DMS 273 treated with DMSO at 0.1 percent for 48 hours (cell line): ENCODE measurements at places on chromosomes 7 and 10.

DNA sequence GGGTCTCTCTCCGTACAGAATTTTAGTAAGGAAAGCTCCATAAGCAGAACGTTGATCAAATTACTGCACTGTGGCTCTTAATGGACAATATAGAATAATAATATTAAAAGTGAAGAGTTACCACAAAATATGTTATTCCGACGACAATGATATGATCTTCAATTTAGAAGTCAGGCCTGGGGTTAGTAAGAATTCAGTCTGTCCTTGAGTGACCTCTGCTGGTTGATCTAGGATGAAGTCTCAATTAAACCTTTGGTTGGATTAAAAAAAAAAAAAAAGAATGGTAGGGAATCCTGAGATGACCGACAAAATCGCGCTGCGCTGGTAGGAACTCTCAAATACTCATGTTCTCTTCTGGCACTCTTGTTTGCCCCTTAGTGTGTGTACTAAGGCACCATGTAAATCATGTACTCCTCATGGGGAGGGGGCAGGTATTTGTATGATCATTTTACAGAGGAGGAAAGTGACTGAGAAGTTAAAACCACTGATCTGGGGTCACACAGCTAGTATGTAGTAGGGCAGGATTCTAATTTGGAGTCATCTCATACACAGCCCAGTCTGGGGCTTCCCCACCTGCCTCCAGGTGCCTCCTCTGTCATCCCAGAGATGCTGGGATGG is 161.3 kb upstream of the NPVF start:
- DNase-seq = peak; percentile 58

- peak; percentile 84 for DNase-seq
Measured at GRCh38 chr7:130430841-130431666, 9.8 kb downstream of the CEP41 start.

- no peak for DNase-seq
Measured at GRCh38 chr10:30472414-30473155, 38.6 kb downstream of the MAP3K8 start.

- DNase-seq = no peak
Measured at GRCh38 chr10:92699518-92700381, 10.0 kb downstream of the HHEX start.

- DNase-seq = no peak
Measured at GRCh38 chr7:30846378-30846777, 65.3 kb upstream of the AQP1 start.

- no peak for DNase-seq
Measured at GRCh38 chr7:128405471-128406313, 4.1 kb downstream of the IMPDH1 start.

DNA sequence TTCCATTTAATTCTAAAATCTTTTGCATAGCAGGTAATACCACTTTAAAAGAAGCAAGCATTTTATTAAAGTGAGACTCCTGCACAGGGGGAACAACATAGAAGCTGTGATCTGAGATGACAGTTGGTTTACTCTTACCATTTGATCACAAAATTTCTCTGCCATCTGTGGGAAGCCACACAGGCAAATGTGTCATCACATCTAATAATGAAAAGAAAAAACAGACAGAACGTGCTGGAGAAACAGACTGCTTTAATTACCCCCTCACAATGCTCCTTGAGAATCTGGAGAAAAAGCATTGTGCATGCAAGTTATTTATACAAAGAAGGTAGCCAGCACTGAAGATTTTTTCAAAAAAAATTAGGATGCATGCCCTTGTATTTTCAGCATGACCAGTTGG is 165.2 kb upstream of the PTER start:
- DNase-seq = no peak

- no peak for DNase-seq
Measured at GRCh38 chr7:17038160-17038782, 156.5 kb upstream of the AGR3 start.

GRCh38 chr10:81068460-81068859 is 530.8 kb downstream of the SH2D4B start:
- DNase-seq = no peak

GRCh38 chr7:82126576-82126975 is 317.0 kb downstream of the CACNA2D1 start:
- DNase-seq = no peak

- no peak for DNase-seq
Measured at GRCh38 chr7:50853311-50853710, 70.6 kb upstream of the GRB10 start.

- peak; percentile 19 for DNase-seq
Measured at GRCh38 chr10:32139223-32140073, 83.2 kb upstream of the KIF5B start.

GRCh38 chr10:34918776-34919315 is 103.8 kb upstream of the PARD3 start:
- DNase-seq = peak; percentile 28

DNA sequence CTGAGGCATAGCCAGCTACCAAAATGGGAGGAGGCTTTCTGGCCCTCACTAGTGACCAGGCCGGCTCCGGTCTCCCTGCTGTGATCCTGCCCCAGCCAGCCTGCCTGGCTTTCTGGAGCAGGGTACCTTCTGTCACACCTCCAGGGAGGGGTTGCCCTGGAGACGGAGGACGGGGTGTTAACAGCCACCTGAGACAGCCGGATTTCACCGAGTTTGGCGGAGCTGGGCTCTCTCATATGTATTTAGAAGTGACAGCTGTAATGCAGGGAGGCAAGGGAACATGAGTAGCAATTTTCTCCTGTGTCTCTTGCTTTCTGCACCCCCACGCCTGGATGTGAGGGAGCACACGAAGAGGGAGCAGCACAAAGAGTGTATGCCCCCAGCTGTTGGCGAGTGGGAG is 473.3 kb downstream of the PLXNA4 start:
- DNase-seq = no peak

DNA sequence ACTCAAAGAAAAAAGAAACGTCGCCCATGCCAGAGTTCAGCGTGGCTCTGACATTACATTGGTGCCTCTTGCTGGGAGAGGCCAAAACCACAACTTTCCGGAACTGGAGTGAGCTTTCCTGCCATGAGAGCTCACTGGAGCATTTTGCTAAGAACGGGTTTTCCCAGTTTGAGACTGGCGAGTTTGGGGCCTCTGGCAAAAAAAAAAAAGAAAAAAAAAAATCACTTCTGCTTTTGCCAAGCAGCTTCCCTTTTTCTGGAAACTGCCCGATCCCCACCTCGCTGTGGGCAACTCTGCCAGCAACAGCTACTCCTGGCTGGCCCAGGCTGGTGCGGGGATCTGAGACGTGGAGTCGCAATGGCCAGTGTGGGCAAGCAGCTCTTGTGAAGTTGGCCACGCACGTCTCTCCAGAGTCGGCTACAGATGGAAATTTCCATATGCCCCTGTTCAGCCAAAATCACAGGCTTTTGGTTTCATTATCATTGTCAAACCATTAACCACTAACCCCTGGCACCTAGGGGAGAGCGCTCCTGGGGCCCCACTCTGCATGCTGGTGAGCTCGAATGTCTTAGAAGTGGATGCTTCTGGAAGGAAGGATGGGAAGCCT is 25.7 kb downstream of the PRKAG2 start:
- no peak for DNase-seq

DNA sequence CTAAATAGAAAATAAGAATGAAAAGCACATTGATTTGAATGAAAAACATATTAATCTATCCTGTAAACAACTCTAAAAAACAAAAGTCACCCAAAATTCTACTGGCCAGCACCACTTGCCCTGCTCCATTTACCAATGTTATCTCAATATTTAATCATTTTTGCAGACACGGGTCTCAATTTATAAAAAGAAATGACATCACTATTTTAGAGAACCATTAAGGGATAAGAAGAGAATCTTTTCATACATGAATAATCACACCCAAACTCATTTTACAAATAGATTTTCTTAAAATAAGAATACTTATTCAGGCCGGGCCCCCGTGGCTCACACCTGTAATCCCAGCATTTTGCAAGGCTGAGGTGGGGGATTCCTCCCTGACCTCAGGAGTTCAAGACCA is 3.9 kb downstream of the SAR1A start:
- DNase-seq = no peak

DNA sequence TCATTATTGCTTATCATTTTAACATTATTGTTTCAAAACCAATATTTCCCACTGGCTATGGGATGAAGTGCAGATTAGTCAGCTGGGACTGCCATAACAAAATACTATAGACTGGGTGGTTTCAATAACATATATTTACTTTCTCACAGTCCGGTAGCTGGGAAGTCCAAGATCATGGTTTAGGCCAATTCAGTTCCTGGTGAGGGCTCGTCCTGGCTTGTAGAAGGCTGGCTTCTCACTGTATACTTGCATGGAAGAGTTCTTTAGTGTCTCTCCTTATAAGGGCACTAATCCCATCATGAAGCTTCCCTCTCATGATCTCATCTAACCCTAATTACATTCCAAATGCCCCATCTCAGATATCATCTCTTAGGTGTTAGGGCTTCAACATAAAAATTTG is 101.3 kb downstream of the CHRM2 start:
- no peak for DNase-seq

DNA sequence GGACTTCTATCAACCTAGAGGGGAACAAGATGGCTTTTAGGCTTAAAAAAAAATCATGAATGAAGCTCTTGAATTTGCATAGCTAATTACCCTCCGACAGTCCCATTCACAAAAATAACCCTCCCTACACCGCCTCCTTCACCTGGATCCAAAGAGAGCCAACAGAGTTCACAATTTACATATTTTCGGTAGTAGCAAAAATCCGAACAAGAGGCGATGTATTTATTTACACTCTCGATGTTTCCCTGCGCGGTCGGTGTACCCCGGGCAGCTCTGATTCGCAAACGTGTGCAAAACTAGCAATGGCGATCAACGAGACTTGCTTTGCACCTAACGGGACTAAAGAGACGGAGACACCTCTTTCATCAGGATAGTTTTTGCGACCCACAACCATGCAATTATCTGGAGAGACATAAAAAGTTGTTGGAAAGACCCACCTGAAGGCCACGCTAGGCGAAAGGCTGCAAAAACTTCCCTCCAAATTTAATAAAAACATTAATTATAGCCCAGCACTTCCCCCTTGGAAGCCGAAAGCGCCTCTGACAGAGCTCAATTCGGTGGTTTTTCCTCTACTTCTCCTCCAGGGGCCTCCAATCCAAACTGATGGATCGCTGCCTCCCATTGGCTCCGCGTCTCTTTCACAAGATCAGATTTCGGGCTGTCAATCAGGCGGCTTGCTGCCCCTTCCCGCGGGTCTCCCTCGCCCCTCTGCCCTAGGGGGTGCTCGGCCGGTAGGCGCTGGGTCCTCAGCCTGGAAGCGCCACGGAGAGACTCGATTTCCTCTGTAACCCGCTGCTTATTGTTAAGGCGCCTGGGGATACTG is at the start of gene ETV1:
Gene ETV1 (minus strand): TSS at position 541 of the 823 bp plus-strand sequence. CDS start 614 bp downstream, outside the sequence.
- DNase-seq = peak; percentile 89

DNA sequence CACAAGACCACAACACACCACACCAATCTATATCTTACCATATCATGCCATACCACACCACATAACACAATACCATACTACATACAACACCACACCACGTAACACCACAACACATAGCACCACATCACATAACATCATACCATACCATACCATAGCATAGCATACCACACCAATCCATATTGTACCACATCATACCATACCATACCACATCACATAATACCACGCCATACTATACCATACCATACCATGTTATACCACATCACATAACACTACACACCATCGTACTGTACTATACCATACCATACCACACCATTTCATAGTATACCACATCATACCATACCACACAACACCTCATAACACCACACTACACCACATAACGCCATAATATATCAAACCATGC is 335.2 kb upstream of the VWC2 start:
- no peak for DNase-seq

DNA sequence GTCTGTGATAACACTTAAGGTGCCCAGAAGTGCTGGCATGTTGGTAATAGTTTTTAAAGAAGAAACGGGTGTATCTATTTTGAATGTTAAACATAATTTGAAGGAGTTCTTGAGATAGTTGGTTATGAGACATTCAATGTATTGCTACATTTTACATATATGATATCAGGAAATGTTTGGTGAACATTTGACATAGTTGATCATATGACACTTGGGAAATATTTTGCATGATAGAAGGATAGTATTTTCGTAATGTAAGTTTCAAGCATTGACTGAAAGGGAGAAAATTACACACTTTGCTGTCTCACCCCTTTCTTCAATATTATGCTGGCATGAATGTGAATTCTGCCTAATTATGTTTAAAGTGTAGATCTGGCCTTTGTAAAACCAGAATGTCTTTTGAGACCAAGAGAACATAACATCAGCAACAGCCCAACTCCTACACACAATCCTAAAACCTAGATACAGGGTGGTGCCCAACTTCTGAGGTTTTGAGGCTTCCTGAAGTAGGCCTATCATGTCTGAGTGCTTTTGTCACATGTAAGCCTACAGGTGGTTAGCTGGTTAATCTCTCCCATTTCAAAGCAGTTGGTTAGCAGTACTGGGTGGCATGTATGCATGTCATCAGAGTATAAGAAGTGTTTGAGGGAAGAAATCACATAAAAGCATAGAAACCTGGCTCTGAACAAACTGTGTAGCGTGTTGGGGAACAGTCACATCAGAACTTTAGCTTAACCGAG is 2.1 kb downstream of the ADD3 start:
- no peak for DNase-seq

DNA sequence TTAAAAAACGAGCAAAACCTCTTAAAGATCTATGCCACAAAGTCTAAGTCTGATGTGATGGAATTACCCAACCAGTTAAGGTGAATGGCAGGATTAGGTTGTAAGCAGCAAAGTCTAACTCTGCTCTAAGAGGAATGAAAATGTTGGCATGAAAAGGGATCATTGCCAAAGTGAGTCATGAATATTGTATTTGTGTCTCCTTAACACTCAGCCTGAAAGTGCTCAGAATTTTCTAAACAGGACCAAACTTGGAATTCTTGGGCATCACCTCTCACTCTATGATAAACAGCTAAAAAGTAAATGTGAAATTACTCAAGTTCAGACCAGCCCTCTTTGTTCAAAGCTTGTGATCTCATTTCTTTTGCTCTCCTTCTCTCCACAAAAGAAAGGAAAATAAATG is 27.0 kb downstream of the PPP1R3A start:
- DNase-seq = no peak

DNA sequence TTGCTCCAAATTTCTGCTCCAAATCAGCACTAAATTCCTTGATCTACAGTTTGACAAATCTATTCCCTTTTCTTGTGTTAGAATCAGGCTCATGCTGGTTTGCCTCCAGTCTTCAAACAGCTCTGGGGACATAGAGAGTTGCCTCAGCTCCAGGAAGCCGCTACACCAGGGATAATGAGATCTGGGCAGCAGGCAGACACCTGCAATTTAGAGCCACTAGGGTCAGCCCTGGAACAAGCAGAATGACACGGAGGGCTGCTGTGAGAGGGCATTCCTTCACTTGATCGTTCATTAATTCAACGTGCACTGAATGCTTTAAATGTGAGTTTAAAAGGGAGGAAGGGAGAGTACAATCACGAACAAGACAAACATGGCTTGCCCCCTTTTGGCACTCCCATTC is 3.7 kb upstream of the ELMO1 start:
- no peak for DNase-seq

- no peak for DNase-seq
Measured at GRCh38 chr7:118169146-118169545, 14.8 kb upstream of the LSM8 start.

DNA sequence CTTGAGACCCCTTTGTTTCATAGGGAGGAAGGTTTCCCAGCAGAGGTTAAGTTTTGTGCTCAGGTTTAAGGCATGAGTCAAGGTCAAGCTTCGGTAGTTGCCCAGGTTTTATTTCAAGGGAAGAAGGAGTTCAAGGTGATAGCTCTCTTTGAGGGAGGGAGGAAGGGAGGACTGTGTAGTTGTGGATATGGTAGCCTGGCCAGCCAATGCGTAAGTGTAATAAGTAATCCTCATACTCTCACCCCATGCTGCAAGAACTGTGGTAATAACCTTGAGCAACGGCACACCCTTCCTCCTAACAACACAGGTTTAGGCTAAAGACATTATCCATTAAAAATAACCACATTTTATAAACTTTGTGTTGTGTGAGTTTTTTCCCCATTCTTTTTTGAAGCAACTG is 478.9 kb downstream of the KCNMA1 start:
- DNase-seq = no peak
